ENCODE measurements at places on chromosomes 13 and 19.

- DNase-seq = no peak
Observed at GRCh38 chr13:42498521-42498920, 75.4 kb upstream of the TNFSF11 start.

DNA sequence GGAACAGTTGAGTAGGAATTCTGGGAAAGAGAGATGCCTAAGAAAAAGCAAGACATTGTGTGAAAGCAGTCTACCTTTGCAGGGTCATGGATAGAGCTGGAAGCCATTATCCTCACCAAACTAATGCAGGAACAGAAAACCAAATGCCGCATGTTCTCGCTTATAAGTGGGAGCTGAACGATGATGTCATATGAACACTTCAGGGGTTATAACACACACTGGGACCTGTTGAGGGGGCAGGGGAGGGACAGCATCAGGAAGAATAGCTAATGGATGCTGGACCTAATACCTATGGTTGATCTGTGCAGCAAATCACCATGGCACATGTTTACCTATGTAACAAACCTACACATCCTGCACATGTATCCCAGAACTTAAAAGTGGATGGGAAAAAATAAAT is 69.9 kb downstream of the TSC22D1 start:
- no peak for DNase-seq

GRCh38 chr13:30906411-30907051 is 460 bp downstream of the MEDAG start:
- DNase-seq = no peak

- DNase-seq = no peak
Observed at GRCh38 chr19:39187552-39187943, 9.2 kb upstream of the NCCRP1 start.

- DNase-seq = no peak
Observed at GRCh38 chr13:28637714-28638355, 21.1 kb upstream of the POMP start.

DNA sequence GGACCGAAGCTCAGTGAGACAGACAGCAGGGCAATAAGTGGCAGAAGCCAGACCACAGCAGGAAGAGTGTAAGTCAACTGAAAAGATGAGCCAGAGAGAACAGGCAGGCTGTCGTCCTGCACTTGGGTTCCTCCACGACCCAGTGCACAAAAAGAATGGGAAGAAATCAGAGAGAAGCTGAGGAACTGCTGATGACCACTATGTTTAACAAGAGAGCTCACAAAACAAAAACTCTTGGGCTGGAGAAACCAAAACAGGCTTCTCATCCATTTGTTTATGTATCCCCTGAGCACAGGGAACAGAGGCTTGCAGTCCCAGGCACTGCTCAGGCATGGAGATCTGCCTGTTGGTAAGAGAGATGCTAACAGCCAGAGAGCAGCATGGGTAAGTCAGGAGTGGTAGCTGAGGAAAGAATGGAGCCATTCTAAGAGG is 14.0 kb downstream of the AKAP8L start:
- no peak for DNase-seq
